Activated T-cell treated with anti-CD3 and anti-CD28 coated beads for 4 hours (primary cell): ENCODE measurements at places on chromosomes 11 and 22.

DNA sequence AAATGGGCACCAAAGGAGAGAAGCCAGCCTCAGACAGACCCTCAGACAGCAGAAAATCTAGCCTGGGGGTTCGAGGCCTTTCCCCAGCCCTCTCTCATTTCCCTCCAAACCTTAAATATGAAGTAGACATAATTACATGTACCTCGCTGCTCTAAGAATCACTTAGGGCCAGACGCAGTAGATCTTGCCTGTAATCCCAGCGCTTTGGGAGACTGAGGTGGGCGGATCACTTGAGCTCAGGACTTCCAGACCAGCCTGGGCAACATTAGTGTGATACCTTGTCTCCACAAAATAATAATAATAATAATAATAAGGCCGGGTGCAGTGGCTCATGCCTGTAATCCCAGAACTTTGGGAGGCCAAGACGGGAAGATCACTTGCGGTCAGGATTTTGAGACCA, 52.1 kb upstream of the WNT7B start:
- DNase-seq, result no peak

DNA sequence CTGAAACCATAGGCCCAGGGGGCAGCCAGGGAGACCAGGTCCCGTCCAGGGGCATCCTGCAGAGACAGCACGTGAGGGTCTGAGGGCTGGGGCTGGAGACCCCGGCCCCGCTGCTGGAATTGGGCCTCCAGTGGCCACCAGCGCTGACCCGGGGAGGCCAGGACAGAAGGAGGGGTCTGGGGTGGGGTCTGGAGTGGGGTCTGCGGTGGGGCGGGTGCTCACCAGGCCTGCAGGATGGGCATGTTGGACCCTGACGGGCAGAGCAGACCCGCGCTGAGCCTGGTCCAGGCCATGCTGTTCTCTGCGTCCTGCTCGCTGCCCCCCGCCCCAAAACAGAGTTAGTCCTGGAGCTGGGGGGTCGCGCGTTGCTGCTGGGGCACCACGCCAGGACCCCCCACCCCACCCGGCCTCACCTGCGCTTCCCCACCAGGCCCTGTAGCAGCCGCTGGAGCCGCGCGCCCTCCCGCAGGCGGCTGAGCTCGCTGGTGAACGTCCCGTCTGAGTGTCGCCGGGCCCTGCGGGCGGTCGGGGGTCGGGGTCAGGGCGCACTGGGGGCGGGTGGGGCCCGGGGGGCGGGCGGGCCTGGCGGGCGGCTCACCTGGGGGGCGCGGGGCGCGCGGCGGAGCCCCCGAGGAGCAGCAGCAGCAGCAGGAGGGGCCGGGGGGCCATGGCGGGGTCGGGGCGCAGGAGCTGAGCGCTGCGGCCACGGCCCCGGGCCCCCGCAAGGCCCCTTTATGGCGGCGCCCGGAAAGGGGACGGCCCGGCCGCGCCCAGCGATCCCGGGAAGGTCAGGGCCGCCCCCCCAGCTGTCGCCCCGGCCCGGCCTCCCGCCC, at the start of gene SCT:
Gene SCT (minus strand): TSS at position 707 of the 833 bp plus-strand sequence. CDS start 38 bp downstream, at position 669.
- no peak for DNase-seq

GRCh38 chr11:114202011-114202609, 94.1 kb upstream of the NNMT start:
- DNase-seq, result no peak

DNA sequence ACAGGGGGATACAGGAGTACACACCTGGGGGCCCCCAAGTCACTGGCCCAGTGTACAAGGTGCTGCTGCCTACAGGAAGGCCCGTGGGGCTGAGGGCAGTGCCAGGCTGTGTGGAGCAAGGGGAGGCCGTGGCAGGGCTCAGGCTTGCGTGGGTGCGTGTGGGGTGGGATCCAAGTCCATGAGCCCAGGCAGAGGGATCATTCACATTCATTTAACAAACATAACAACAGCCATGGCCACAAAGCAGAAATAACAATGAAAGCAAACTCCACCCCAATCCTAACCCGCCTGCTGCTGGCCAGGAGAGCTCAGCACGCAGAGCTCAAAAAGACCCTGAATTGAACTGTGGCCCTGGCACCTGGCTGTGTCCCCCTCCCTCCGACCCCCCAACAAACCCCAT, 17.0 kb upstream of the SCGB1A1 start:
- DNase-seq, result no peak

GRCh38 chr11:114915871-114916805, 237.8 kb downstream of the NXPE2 start:
- DNase-seq, result no peak

- DNase-seq, result no peak
Measured at GRCh38 chr22:45212306-45212709, 28.4 kb downstream of the KIAA0930 start.

GRCh38 chr22:41862160-41862529, 29.2 kb downstream of the SREBF2 start:
- no peak for DNase-seq

DNA sequence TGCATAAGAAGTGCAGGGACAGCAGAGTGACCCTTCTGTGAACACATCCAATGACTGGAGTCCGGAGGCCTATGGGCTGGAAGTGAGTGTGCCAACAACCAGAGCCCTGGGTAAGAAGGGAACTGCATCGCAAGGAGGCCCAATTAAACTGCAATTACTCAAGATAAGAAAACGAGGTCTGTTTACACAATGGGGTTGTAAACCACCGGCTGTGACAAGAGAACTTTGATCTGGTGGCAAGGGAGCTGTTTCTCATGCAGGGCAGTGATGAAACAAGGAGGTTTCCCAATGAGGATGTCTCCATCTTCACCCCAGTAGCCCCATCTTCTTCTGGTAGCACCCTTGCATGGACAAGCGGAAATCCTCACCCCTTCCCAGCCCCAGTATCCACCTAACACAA, 21.5 kb downstream of the ETS1 start:
- DNase-seq, result no peak
